ENCODE measurements at places on chromosomes 12 and 14.

GRCh38 chr14:23034498-23035302 lies at the start of gene PSMB5:
Gene PSMB5, minus strand, starts transcription at chr14:23034900. Its CDS starts 19 bp downstream, at chr14:23034881.
- peak; percentile 75 for DNase-seq

GRCh38 chr12:53048780-53049401 lies 974 bp upstream of the TNS2 start:
- no peak for DNase-seq

GRCh38 chr12:87280356-87280755 lies 748.8 kb downstream of the C12orf50 start:
- no peak for DNase-seq

- DNase-seq: no peak
Observed at GRCh38 chr14:21539189-21539940, 13.2 kb upstream of the SALL2 start.

- no peak for DNase-seq
Observed at GRCh38 chr12:15276088-15276698, 46.1 kb upstream of the PTPRO start.

DNA sequence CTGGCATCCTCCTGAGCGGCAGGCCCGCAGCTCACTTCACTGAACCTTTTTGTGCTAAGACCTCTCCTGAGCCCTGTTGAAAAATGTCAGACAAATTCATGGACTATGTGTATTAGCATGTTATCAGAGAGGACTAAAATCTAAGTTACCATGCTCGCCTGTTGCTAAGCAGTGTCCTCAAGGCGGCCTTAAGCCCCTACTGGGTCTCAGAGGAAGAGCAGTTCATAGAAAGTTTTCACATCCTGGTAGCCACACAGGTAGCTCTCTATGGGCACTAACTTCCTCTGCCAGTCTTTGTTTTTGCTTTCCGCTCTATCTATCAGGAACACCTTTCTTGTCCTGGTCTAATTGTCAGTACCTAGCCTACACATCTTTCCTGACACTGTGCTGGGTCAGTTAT lies 306.6 kb upstream of the MIS18BP1 start:
- no peak for DNase-seq

GRCh38 chr12:41167701-41168100 lies 20.4 kb upstream of the PDZRN4 start:
- no peak for DNase-seq

- no peak for DNase-seq
Observed at GRCh38 chr14:75182821-75183220, 6.4 kb upstream of the TMED10 start.

DNA sequence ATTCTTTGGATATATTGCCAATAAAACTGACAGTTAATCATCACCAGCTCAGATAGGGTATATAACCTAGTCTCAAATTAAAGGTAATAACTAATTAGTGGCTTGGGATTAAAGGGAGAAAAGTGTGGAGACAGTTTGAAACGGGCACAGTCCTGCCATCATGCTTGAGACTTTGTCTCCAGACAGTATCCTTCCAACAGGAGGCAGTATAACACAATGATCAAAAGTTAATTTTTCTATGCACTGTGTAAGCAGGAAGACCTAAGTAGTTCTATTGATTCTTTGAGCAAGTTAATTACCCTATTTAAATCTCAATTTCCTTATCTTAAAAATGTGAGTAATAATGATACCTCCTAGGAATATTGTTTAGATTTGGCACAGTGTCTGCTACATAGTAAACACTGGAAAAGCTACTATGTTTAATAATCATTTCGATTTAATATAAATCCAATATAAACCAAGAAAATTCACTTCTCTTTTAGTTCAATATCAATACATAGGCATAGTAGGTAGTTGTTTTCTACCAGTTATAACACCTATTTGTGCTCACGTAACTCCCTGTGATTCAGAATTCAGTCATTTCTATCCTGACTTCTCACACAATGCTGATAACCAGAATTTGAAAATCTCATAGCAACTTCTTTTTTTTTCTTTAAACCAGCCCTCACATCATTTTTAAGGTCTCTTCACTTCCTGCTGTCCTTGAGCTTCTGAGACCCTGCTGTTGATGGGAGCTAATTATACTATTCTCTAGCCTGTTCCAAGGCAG lies 53.7 kb downstream of the GALNT4 start:
- no peak for DNase-seq

DNA sequence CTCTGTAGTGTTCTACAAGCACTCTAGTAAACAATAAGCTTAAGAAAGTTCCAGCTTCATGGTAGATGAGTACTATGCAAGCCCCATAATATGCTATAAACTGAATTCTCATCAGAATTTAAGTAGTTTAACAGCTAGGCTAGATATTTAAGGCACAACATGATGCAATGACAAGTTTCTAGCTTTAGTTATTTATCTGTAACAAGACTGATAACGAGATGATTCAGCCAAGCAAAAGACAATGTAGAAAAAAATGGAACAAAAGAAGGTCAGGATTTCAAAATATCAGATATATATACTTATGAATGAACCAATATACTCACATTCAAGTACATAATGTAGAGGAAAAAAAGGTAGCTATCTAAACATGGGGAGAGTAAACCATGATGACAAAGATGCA lies 61.0 kb upstream of the RERGL start:
- no peak for DNase-seq

DNA sequence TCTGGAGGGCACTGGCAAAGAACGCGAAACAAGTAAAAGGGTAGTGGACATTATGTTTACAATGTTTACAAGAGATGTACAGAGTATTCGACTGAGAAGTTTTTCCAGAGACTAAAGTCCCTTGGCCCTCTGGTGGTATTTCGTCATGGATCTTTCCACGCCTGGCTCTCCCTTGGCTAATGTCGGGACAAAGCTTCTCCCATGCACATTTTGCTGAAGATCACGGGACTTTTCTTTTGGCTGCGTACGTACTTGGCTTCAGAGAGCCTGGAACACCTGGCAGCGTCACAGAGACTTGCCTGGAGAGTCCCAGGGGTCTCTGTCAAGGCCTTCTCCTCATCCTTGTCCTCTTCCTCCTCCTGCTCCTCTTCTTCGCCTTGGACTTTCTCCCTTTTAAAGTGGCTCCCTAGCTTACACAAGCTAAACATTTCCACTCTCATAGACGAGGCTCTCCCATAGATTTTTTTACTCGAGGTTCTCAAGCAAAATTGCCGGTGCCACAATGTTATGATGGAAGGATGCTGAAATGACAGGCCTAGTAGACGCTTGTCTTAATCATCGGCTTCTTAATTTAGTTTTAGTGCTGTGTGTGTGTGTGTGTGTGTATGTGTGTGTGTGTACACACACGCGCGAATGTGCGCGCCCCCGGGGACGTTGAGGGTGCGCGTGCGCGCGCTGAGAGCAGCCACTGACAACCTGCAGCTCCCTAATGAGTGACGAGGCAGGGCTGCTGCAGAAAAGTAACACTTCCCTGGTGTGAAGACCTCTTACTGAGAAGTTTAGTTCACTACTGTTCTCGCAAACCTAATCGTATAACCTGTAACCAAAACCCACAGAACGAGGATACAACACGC lies 4.9 kb upstream of the FOXG1 start:
- no peak for DNase-seq

DNA sequence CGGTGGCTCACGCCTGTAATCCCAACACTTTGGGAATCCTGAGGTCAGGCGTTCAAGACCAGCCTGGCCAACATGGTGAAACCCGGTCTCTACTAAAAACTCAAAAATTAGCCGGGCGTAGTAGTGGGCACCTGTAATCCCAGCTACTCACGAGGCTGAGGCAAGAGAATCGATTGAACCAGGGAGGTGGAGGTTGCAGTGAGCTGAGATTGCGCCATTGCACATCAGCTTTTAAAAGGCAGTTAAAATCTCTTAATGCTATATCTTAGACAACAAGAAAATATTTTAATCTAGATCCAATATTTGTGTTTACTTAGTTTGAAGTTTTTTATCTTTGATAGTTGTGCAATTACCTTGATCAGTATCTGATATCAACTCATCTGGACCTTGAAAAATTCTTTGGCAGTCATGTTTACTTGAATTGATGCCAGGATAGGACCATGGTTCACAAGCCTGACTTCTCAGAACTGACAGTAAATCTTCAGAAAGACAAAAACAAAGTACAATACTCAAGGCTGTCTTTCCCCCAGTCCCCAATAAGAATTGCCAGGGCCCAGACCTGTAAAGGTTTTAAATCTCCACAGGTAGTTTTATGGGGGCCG lies 135.0 kb upstream of the AEBP2 start:
- DNase-seq: no peak

DNA sequence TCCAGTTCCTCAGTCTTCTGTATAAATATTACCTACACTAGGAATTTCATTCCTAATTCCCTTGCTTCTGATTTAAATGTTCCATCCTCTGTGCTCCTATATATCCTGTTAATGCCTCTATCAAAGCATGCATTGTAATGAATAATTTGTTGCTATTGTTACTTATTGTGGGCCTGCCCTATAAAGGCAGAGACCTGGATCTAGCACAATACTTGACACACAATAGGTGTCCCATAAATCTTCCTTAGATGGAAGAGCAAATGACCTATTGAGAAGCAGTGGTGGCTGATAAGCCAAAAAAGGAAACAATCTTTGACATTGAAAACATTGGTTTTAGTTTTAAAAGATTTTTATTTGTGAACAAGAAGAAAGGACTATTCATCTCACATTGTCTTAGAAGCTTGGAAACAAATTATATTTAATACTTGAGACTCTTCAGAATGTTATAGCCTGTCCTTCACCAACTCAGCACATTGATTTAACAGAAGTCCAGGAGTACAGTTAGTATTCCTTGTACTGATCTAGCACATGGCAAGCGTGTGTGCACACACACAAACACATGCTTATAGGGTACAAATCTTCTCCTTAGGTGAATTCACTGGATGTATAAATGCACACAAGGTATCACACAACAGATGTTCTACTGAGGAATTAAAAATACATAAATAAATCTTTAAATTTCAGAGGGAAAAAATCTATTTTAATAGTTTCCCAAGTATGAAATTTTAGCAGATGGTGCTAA lies 135.9 kb downstream of the DUSP6 start:
- DNase-seq: no peak

GRCh38 chr12:43167691-43168090 lies 384.3 kb downstream of the ADAMTS20 start:
- DNase-seq: no peak

GRCh38 chr12:6929466-6930452 lies 2.0 kb downstream of the ATN1 start:
- DNase-seq: no peak

- no peak for DNase-seq
Observed at GRCh38 chr12:49944718-49945117, 5.8 kb upstream of the AQP2 start.

DNA sequence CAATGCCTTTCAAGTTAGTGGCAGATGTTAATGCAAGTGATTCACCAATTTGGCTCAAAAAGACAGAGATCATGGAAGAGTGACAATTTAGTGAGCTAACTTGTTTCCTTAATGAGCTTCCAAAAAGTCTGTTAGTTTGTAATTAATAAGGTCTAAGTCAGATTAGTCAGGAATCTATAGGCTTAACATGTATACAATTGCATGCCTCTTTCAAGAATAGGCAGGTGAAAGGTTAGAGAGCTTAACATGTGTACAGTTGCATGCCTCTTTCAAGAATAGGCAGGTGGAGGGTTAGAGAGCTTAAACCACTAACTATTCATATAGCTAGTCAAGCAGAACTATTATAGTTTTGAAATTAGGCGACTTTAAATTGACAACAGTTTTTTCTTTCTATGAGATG lies 663.8 kb downstream of the C12orf50 start:
- DNase-seq: no peak

- no peak for DNase-seq
Observed at GRCh38 chr12:65827827-65828231, 3.5 kb downstream of the HMGA2 start.

DNA sequence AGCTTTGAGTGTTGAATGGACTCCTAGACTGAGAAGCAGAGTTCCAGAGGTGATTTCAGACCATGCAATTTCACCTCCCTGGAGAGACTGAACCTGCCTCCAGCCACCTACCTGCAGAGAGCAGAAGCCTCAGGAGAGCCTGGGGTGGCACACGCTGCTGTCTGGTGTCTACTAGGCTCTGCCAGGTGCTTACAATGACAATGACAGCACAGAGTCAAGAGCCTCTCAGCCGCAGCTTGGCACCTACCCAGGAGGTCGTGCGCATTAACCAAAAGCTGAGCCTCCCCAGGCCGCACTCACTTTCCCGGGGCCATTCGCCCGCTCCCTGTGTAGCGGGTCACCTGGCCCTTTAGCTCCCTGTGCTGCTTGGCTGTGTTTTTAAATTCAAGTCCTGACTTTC lies 63.2 kb downstream of the TESC start:
- no peak for DNase-seq

DNA sequence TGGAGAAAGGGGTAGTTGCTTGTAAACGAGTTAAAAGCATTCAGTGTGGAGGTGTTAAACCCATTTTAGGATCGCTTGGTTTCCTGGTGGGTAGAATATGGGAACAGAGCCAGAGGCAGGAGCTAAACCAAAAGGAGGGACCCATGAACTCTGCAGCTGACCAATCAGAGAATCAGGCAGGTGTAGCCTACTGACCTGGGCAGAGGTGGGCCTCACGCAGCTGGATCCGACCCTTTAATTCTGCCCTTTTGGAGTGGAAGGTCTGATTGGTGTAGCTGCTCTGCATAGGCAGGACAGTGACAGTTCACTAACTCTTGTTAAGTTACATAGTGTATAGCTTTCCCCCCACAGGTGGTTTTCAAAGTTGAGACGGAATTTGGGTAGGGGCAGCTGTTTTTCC lies 63.7 kb downstream of the GNS start:
- no peak for DNase-seq

GRCh38 chr12:63151623-63152320 lies 771 bp upstream of the AVPR1A start:
- no peak for DNase-seq

- DNase-seq: no peak
Observed at GRCh38 chr12:25384038-25384892, 133.5 kb upstream of the KRAS start.

DNA sequence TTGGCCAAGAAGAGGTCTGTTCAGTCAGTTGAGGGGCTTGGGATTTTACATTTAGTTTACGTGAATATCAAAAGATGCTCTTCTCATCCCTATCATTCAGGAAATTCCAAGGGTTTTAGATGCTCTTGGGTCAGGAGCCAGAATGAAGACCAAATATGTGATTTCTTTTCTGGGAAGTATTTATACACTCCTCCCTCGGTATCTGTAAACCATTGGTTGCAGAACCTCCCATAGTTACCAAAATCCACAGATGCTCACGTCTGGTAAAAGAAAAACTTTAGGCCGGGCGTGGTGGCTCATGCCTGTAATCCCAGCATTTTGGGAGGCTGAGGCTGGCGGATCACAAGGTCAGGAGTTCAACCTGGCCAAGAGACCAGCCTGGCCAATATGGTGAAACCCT lies 75.9 kb downstream of the TNFAIP2 start:
- no peak for DNase-seq

All from stimulated activated CD4-positive, alpha-beta T cell treated with anti-CD3 and anti-CD28 coated beads, Interleukin-12 subunit alpha, Interleukin-12 subunit beta, amount 100 ng/mL, for 4 hours (primary cell).